ENCODE measurements at places on chromosomes 2 and 18.
A peak's percentile ranks its signal among the peaks of the same experiment; 100 is the strongest.

DNA sequence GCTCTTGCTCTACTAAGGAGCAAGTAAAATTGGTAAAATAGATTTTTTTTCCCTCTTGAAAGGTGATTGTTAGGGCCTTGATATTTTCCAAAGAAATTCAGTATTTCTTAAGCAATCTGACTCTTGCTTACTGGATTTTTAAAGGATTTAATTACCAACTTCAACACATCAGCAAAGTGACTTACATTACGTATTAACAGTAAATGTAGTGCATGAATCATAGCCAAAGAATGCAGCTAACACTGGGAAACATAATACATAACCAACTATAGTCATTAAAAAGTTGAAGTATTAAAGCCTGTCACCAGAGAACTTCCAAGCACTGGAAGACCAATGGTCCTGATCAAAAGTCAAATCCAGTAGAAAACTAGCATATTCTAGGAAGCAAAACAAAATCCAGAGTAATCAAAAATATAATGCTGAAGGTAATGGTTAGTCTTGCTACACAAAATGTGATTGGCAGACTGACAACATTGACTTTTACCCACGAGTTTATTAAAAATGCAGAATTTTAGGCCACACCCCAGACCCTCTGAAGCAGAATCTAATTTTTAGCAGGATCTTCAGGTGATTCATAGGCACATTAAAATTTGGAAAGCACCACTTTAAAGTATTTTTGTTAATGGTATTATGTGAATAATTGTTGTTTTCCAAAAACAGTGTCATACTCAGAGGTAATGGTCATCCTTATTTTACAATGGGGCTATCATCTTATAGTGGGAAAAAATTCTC, 31.8 kb upstream of the CAVIN2 start:
- no peak for DNase-seq

DNA sequence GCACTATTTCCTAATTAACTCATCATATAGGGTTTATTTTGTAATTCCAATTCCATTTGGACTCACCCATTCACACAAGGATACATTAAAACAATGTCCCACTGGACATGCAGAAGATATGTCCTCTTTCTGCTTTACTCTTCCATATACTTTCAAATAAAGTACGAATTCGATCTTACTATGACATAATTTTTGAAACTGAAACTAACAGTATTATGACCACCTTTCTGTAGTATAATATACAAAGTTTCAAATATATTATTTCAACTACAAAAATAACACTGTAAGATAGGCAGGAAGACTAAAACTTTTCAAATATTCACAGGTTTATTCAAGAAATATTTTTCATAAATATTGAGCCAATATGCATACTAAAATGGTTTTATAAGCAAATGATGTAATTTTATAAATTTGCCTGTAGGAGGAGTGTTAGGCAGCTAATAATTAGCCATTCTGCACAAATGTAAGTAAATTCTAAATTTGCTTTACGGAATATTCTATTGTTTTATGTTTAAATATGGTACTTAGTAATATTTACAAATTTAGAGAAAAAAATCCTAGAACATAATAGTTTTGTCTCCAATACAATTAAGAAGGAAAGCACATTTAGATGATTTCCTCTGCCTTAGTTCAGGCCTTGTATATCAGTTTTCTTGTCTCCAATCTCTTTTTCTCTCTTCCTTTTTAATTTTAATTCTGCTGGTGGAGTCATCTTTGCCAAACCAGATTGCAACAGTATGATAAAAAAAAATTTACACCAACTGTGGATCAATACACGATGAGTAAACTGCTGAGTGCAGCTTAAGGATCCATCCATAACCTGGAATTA, 85.9 kb downstream of the CERKL start:
- DNase-seq: no peak

GRCh38 chr2:6933911-6934310, 16.7 kb downstream of the RNF144A start:
- DNase-seq: no peak

DNA sequence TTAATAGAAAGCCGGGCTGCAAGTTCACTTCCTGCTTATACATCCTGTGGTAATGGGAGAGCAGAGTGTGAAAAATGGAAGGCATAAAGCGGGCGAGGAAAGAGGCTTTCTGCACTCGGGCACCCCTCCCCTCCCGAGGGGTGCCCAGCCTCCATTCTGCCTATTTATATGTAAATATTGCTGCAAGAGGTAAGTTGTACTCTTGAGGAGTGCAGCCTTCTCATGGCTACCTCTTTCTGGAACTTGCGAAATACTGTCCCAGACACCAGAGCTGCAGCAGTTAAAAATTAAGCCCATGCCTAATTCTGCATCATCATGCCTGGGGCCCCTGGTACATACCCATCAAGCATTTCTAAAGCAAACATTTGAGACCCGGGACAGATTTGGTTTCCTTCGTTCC, 156.0 kb downstream of the GBX2 start:
- DNase-seq: no peak

DNA sequence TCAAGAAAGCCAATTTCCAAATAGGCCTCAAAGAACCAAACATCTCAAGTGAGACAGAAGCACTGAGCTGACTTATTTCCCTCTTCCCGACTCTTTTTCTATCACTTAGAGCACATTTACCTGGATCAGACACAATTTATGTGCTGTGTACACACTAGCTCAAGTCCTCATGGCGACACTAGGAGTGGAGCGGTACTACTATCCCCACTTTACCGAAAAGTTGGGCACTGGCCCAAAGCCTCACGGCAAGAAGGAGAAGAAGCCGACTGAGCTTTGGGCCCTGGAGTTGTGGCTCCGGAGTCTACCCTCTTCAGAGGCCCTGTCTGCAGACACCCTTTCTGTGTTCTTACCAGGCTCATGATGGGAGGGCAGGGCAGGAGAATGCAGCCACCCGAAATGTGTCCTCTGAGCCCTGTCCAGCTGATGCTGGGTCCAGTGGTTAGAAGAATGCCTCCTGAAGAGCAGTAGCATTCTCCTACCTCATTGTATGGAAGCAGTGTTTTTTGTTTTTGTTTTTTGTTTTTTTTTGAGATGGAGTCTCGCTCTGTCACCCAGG, 91.7 kb upstream of the CNGA3 start:
- no peak for DNase-seq

DNA sequence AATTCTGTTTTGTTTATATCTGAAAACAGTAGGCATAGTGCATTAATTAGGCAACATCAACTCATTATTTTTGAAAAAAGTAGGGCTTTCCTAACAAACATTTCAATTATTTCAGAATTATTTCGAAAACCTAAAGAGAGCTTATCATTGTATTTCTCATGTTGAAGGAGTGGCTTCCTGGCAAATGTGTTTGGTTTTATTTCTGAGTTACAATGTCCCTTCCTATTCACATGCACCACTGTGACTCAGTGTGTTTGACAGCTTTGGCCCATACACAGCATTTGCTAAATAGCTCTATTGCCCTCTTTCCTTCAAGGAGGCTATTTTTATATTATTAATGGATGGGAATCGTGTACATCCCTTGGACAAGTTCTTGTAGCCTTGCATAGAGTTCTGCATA, 205.9 kb downstream of the PTGR3 start:
- no peak for DNase-seq

DNA sequence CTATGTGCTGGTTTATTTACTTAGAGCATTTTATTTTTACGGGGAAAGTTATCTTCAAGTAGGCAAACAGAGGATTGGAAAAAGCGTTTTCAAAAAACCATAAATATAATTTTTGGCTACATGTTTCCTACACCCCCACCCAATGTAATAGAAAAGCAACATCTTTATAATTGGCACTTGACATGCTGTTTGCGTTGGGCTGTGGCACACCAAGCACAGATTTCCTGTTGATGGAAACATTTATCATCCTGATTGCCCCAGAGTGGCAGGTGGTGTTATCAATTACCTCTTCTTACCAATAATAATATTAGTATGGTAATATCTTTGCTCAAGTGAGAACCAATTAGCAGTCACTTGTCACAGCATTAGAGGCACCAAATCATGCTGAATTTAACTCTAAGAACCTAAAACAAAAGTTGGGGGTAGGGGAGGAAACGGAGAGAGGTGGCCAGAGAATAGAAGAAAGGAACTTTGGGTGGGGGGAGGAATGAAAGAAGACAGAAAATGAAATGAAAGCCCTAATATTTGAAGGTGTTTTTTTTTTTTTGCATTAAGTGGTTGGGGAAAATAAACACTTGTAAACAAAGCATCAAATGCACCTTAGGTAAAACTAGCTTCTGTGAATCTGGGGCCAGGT, 3.8 kb upstream of the SALL3 start:
- no peak for DNase-seq

GRCh38 chr2:218881744-218882460, 1.2 kb downstream of the WNT10A start:
- no peak for DNase-seq

DNA sequence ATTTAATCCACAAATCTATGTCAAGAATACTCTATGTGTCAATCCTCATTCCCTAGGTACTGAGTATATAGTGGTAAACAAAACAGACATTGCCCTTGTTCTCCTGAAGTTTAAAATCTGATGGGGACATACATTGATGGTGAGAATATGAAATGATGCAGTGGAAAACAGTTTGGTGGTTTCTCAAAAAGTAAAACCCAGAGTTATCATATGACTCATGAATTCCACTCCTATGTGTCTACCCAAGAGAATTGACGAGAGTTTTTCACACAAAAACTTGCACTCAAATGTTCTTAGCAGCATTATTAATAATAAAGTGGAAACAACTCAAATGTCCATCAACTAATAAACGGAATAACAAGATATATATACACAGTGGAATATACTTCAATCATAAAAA, 586.7 kb downstream of the CCDC85A start:
- DNase-seq: no peak

DNA sequence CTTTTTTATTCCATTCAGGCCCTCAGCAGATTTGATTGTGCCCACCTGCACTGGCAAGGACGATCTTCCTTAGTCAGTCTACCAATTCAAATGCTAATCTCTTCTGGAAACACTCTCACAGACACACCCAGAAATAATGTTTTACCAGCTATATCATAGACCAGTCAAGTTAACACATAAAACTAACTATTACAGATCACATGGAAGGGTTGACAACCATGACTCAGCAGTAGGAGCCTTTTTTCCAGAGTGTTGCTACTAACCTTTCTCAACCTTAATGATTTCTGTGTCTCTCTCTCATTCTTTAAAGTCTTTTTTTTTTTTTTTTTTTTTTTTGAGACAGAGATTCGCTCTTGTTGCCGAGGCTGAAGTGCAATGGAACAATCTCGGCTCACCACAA, 143.5 kb upstream of the MSH6 start:
- DNase-seq: no peak

DNA sequence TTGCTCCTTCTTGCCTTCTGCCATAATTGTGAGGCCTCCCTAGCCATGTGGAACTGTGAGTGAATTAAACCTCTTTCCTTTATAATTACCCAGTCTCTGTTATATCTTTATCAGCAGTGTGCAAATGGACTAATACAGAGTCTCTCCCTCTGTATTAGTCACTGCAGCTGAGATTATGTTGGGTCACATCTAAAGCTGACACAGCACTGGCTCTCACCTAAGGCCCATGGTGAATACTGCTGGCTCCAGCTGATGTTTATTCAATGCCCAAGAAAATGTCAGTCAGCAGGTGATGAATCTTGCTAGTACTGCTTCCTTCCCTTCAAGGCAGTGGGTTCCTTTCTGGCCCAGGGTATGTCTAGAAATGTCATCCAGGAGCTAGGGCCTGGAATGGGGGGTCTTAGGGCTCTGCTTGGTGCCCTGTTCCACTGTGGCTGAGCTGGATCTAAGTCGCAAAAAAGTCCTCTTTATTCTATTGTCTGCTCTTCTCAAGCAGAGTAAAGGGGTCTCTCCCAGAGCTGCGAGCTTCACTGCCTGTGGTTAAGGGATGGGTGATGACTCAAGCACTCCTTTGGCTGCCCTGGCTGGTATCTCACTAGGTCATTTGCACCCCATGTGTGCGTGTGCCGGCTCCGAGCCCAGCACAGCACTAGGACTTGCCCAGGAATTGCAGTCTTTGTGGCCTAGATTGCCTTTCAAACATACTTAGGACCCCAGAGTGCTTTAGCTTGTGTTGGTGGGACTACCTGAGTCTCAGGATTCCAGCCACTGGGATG, 29.9 kb downstream of the PPP1R1C start:
- DNase-seq: no peak

DNA sequence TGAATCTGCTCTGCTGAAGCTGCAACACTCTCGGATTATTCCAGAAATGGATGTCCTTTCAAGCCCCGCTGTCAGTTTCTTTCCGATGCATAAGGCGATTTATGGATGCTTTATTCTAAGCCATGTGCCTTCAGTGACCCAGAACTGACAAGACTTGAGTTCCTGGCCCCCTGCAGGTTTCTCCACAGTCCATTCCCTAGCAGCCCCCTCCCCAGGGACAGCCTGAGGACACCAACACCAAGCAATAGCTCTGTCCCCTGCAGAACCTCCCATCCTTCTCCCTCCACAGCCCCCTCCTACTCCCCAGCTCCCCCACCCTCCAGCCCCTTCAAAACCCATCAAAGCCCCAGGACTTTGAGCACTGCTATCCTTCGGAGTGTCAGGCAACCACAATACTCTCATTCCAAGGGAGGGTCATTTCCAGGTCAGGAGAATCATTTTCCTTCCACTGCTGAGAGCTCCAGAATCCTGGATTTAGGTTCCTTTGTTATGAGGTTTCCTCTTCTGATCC, 24.6 kb upstream of the SPP2 start:
- no peak for DNase-seq

DNA sequence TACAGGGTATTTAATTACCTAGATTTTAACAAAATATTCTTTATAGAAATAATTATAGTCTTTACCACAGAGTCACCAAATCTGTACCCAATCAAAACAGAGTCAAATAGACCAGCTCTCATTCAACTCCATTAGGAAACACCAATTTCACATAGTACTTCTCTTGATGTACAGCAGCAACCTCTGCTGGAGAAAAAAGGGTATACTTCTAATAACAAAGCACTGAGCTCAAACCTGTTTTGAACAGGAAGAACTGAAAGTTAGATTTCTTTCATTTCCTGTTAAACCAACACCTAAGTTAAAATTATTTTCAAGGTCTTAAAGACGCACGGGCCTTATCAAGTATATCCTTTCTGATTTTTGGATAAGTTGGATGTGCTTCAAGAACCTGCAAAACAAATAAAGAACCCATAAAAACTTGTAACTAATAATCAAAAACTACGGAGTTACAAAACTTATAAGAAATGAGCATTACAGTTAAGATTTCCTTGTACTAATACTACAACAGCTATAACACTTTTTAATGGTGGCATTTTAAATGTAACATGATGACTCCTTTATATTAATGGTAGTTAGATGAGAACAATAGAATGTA, 79.0 kb downstream of the TTC21B start:
- DNase-seq: peak; percentile 13

- DNase-seq: no peak
Observed at GRCh38 chr2:241968417-241968816, 98.9 kb downstream of the RTP5 start.

- no peak for DNase-seq
Observed at GRCh38 chr18:44186001-44186400, 494.7 kb upstream of the SETBP1 start.

GRCh38 chr2:111930875-111931274, 32.5 kb downstream of the MERTK start:
- DNase-seq: no peak

- DNase-seq: no peak
Observed at GRCh38 chr2:241817126-241817820, 8.3 kb downstream of the NEU4 start.

GRCh38 chr2:47022186-47022765, 106.7 kb upstream of the MCFD2 start:
- no peak for DNase-seq

- no peak for DNase-seq
Observed at GRCh38 chr2:171227066-171227782, 66.5 kb upstream of the TLK1 start.
